A549 treated with Hydrocortisone at 1 μM for 4 hours (cell line): ENCODE measurements at places on chromosomes 1 and 21. TPM values are rescaled to one million over a fixed set of nuclear protein-coding genes. Genes with fewer than 3 reads are reported as not detected.

The HIVEP3 gene
- total RNA-seq, result 2.6 to 3.3 TPM (median 3.2 TPM) in 5 replicates

The FMO1 gene
- not detected in 5 replicates for total RNA-seq

The FCRL4 gene
- total RNA-seq, result not detected in 5 replicates

The DDR2 gene
- total RNA-seq, result 0.17 to 0.51 TPM (median 0.46 TPM) in 5 replicates

The MUL1 gene
- 43.3 to 47.2 TPM (median 46.4 TPM) in 5 replicates for total RNA-seq

The CHRNB2 gene
- total RNA-seq, result 0.29 to 0.54 TPM (median 0.43 TPM) in 5 replicates

The HENMT1 gene
- total RNA-seq, result 3.7 to 4.7 TPM (median 4.4 TPM) in 5 replicates

The TARBP1 gene
- total RNA-seq, result 9.7 to 12.9 TPM (median 11.5 TPM) in 5 replicates

The CNR2 gene
- 0.01 TPM in 1 of 5 replicates, not detected in the others for total RNA-seq

The NBPF3 gene
- total RNA-seq, result 5.2 to 8.2 TPM (median 7.0 TPM) in 5 replicates

The S100A5 gene
- 0.64 to 1.2 TPM (median 0.83 TPM) in 5 replicates for total RNA-seq

The NFIA gene
- total RNA-seq, result 7.0 to 9.8 TPM (median 8.0 TPM) in 5 replicates

The OLFML2B gene
- 0.53 to 0.66 TPM (median 0.55 TPM) in 5 replicates for total RNA-seq

The TDRD5 gene
- total RNA-seq, result 0.03 to 0.05 TPM (median 0.05 TPM) in 3 of 5 replicates, not detected in the others

The NKAIN1 gene
- 0.95 to 1.6 TPM (median 1.1 TPM) in 5 replicates for total RNA-seq

The TRNP1 gene
- 200 to 287 TPM (median 278 TPM) in 5 replicates for total RNA-seq

The RAB3B gene
- 4.8 to 10.0 TPM (median 5.7 TPM) in 5 replicates for total RNA-seq

The GNAT2 gene
- 0.09 to 0.10 TPM (median 0.10 TPM) in 3 of 5 replicates, not detected in the others for total RNA-seq

The IL23R gene
- not detected in 5 replicates for total RNA-seq

The TMEM82 gene
- not detected in 5 replicates for total RNA-seq

The HSPB7 gene
- total RNA-seq, result 0.05 to 0.14 TPM (median 0.07 TPM) in 4 of 5 replicates, not detected in the other
